ENCODE measurements at places on chromosomes 1 and 21.
A peak's percentile ranks its signal among the peaks of the same experiment; 100 is the strongest.

DNA sequence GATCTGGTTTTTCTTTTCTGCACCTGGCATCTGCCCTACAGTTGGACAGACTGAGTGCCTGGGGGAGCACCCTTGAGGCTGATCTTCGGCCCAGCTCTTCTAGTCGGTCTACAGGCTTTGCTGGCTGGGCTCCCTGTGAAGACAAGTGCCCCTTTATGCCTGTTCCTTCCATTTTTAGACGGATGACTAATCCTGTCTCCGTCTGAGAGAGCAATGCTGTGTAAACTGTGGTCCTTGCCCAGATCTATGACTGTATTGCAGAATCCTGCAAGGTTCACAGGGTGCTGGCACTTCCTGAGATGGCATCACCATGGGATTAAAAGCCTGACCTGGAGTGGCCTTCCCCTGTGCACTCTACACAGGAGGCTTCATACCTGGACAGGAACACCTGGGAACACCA lies 47.6 kb upstream of the SAMD13 start:
- DNase-seq, result no peak

- no peak for DNase-seq
Observed at GRCh38 chr1:221583465-221583864, 158.4 kb downstream of the DUSP10 start.

DNA sequence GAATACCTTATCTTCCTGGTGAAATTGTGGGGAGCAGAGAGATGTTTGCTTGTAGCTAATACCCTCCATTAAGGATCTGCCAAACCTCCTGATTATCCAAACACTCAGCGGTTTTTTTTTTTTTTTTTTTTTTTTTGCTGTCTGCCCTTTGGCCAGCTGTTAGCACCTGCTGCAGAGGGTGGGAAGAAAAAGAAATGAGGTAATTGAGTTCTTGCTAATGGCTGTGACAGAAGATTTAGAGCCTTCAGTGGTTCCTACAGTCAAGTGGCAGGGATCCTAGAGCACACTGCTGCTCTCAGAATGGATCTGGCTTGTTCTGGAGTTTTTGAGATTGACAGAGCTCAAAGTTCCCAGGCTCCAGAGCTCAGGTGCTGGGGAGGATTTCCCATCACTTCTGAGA lies 342.5 kb downstream of the DISC1 start:
- no peak for DNase-seq

- no peak for DNase-seq
Observed at GRCh38 chr21:20351138-20351537, 647.1 kb upstream of the NCAM2 start.

- DNase-seq, result no peak
Observed at GRCh38 chr1:29991025-29991424, 732.4 kb downstream of the MATN1 start.

DNA sequence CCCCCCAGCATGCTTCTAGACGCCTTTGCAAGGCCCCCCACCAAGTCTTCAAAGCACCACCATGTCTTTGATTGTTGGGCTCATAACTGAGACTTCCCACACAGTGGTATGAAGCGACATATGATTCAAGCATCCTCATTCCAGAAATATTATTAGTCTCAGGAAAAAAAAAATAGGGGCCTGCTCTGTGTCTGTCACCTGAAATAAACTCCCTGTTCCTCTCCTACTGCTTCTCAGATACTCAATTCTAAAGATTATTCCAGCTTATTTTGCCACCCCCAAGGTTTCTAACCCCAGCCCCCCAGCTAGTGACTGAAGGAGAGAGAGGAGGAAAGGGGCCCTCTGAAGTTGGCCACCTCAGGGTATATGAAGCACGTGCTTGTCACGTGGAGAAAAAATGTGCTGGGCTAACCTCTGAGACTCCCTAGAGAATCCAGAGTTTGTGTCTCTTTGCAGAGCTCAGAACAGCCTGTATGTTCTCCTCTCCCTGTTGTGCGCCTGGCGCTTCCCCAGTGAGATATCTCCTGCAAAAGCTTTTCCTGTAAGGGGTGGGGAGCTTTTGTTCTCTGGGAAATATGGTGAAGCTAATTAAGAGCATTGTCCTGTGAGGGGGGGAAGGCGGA lies 35.9 kb upstream of the RASAL2 start:
- DNase-seq, result no peak

DNA sequence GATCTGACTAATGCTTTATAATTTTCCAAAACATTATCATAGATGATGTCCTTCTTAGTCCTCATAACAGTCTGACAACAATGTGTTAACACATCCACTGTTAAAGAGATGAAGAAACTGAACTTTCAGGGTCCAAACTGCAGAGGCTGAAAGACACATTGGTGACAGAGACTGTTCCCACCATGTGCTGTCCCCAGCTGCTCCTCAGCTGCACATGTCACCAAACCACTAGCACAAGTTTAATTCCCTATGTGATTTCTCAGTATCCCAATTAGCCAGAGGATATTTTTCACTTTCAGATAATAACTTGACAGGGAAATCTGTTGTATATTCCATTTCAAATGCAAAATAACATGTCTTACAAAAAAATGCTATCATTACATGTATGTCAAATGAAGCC lies 24.6 kb downstream of the LAMC2 start:
- DNase-seq, result no peak

DNA sequence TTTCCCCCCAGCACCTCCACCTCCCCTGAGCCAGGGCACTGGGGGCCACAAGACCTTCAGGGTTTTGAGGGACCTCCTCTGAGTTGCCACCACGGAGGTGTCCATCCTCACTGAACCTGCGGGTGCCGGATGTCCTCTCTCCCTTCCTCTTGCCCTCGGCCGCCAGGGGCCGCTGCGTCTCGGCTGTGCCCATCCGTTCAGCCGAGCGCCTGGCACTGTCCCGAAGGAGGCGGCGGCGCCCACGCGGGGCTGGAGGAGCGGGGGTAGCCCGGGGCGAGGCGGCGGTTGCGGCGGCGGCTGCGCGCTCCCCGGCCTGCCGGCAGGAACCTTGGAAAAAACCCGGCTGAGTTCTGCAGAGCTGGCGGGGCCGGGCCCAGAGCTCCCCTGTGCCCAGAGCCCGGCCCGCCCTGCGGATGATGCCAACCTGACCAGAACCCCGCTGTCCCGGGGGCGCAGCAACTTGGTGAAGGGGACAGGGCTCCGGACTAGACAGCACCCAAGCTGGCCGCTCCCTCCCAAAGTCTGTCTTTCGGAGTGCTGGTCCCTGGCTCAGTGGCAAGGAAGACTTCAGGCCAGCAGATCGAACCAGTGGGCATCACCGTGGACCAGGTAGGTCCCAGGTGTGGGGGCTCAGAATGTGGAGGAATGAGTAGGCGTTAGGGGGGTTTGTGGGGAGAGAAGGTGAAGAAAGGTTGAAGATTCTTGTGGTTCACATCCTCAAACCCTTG lies 3.7 kb upstream of the PPM1J start:
- DNase-seq, result peak; percentile 86

DNA sequence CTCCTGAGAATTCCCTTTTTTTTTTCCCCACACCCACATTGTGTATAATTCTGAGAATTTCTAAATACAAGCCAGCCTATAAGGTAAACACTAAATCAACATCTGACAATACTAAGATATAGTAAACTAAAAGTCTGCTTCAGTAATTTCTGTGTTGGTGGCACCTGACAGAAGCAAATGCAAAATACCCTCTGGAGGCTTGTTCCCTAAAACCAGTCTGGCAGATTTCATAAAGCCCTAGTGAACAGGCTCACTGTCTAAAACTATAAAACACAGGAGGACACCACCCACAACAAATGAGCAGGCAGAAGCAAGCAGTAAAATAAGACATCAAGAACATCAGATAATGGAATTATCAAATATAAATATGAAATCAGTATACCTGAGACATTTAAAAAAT lies 11.5 kb downstream of the TRIM33 start:
- no peak for DNase-seq

DNA sequence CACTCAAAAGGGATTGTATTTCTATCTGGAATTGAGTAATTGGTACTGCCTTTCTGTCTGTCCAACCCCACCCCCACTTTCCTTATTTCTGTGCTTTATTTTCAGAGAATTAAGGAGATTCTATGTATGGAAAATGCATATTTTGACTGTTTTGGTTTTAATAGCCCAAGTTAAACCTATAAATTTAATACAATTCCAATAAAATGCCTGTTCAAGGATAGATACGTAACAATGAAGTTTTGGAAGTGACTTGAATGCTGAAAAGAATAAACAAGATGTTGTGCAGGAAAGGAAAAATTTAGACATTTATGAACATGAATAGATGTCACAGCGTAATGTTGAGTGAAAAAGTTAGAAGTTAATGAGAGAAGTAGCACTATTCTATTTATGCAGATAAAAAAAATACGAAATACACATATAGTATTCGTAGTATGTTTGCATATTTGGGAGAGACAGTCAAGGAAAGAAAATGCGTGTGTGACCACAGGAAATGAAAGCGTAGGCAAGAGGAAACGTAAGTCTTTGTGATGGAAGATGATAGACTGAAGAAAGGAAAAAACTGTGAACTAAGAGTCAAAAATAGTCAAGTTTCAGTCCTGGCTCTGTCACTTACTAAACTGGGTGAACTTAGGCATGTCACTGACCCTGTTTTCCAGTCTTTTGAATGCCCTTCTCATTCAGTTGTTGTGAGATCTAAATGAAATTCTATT lies 62.1 kb downstream of the MEF2D start:
- DNase-seq, result no peak

DNA sequence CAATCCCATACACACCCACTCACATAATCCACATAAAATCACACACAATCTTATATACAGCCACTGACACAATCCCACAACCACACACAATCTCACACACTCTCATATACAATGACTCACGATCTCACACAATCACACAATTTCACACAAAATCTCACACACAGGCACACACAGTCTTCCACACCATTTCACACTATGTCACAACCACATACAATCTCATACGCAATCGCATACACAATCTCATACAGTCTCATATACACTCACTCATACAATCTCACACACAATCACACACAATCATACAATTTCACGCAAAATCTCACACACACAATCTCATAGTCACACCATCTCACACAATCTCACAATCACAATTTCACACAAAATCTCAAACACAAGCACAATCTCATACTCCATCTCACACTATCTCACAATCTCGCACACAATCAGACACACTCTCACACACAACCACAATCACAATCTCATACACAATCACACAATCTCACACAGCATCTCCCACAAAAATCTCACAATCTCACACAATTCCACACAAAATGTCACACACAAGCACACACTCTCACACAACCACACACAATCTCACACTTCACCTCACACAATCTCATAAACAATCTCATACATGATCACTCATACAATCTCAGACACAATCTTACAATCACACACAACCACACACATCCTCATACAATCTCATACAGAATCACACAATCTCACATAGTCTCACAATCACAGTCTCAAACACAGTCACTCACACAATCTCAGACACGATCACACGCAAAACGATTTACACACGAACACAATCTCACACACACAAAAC lies 18.5 kb downstream of the CASZ1 start:
- no peak for DNase-seq

- DNase-seq, result no peak
Observed at GRCh38 chr21:43031121-43031619, 44.5 kb downstream of the CBS start.

GRCh38 chr1:66266756-66267155 lies 267.2 kb upstream of the SGIP1 start:
- no peak for DNase-seq

- DNase-seq, result no peak
Observed at GRCh38 chr1:101406681-101407080, 169.9 kb downstream of the S1PR1 start.

DNA sequence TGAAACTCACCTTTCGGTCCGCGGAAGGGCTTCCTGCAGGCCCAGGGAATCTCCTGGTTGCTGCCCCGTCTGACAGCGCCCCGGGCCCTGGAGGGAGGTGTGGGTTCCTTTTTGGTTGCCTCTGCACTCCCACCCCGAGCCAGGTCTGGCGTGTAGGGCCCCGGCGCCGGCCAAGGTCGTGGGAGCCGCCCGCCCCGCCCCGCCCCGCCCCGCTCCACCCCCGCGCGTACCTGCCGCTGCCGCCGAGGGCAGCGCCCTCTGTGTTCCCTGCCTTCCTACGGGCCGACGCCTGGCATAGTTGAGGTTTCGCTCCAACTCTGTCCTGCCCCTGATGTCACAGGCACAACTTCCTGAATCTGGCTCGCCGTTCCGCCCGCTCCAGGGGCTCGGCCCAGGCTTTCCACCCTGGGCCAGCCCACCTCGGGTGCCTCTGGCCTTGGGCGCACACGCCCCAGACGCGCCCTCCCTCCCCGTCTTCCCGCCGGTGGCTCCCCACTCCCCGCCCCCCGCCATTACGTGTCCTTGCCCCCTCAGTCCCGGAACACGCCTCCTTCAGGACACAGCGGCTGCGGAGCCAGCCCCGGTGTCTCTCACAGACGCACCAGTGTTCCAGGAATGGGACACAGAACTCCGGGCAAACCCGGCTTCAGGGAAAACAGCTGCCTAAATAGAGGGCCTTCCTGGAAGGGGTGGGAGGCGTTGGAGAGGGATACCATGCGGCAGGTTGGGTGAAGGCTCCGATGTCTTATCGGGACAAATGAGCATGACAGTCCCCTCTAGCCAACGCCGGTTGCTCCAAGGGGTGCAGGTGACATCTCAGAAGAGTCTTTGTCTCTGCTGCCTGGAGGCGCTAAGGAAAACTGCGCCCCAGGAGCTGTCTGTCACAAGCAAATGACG lies at the start of gene KIAA0040:
TSS of gene KIAA0040 (minus strand) at position 147 of the 897 bp plus-strand sequence. CDS start 31,763 bp downstream, outside the sequence.
- DNase-seq, result peak; percentile 72

- no peak for DNase-seq
Observed at GRCh38 chr1:167538657-167539056, 14.9 kb downstream of the CREG1 start.

- DNase-seq, result no peak
Observed at GRCh38 chr1:228337711-228338520, 68.7 kb downstream of the TRIM11 start.

GRCh38 chr1:172179918-172180317 lies 240.6 kb upstream of the C1orf105 start:
- DNase-seq, result no peak

- DNase-seq, result no peak
Observed at GRCh38 chr1:45026446-45026845, 14.4 kb downstream of the UROD start.

- DNase-seq, result no peak
Observed at GRCh38 chr1:206541236-206541833, 34.0 kb downstream of the RASSF5 start.

DNA sequence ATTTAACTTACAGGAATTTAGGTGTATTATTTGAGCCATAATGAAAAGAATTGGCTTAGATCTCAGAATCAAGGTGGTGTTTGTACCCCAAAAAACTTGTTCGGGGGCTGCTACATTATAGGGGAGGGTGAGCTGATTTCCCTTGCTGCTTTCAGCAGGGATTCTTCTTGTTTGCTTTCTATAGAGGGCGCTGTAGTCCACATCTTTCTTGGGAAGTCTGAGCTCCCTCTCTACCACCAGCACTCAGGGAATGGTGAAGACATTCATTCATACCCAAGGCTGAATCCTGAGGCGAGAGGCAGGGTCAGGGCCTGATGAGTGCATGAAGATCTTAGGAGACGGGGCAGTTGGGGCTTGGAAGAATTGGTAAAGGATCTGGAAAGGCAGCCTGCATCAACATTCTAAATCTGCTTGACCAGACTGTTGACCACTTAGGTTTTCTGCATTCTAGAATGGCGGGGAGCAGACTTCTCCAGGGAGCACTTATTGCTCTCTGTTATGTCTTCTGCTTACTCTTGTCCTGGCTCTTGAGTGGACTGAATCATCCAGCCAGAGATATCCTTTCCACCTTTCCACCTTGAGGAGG lies 18.9 kb downstream of the SPATA46 start:
- no peak for DNase-seq

GRCh38 chr1:184218458-184219075 lies 167.0 kb downstream of the TSEN15 start:
- DNase-seq, result no peak

GRCh38 chr1:175364424-175365076 lies 172.0 kb upstream of the KIAA0040 start:
- DNase-seq, result no peak
